ENCODE measurements at places on chromosomes 6 and 20.

DNA sequence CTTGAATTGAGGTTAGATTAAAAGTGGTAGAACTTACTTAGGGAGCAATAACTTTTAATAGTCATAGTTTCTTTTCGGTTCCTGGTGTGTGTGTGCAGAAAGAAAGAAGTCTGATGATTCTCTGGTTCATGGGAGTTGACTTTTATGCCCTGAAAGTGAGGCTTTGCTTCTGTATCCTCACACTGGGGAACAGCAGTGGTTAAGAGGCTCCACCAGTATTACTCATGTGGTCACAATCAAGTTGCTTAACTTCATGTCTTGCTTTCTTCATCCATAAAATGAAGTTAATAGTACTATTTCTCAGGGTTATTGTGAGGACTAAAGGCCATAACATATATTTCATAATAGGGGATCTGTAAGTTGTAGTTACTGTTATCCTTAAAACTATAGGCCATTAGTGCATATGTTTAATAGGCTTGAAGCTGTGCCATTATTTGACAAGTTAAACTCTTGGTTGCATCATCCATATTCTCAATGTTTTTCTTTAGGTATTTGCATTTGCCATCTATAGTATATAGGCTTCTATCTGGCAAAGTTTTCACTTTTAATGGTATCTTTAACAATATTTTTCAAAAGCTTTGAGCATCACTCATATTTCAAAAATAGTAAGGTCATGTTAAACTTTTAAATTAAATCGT lies 262.4 kb downstream of the PLCB1 start:
- no peak for DNase-seq

GRCh38 chr6:88725111-88725975 lies 238.1 kb downstream of the RNGTT start:
- no peak for DNase-seq

DNA sequence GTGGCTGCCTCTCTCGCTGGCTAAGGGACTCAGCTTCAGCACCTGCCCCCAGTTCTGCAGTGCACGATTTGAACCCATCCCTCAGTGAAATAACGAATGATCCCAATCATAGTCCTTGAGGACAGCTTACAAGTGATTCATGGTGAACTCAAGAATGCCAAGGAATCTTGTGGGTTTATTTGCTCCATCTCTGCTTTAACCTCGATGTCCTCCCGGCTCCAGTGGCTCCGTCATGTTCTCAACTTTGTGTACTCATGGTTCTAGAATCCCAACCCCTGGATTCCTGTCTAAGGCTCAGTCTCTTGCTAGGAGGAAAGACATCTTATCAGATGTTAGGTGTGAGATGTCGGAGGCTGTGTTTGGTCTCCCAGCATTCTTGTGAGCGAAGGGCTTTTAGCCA lies 29.0 kb upstream of the GTSF1L start:
- DNase-seq: no peak

DNA sequence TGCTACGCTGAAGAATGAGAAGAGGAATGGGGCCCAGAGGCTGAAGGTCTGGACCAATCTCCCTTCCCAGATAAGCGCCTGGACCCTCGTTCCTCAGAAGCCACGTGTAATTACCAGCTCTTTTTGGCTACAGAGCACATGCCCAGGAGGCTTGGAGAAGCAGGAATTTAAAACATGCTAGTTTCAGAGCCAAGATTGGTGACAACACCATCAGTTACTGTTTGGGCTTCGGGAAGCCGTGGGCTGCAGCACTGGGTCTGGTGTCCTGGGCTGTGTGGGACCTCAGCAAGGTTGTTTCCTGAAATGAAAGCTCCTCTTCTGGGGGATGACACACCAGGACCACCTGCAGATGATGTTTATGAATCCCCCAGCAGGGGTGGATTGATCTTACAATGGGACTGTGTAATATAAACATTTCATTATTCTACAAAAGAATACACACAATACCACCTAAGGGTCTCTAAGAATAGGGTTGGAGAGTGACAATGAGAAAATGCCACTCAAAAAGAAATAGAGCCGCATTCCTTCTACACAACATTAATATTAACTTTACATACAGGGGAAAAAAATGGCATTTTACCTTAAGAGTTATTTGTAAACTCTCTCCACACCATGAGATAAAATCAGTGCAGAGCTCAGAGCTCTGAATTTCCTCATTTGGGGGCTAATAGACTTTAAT lies 207.8 kb upstream of the FOXQ1 start:
- no peak for DNase-seq

DNA sequence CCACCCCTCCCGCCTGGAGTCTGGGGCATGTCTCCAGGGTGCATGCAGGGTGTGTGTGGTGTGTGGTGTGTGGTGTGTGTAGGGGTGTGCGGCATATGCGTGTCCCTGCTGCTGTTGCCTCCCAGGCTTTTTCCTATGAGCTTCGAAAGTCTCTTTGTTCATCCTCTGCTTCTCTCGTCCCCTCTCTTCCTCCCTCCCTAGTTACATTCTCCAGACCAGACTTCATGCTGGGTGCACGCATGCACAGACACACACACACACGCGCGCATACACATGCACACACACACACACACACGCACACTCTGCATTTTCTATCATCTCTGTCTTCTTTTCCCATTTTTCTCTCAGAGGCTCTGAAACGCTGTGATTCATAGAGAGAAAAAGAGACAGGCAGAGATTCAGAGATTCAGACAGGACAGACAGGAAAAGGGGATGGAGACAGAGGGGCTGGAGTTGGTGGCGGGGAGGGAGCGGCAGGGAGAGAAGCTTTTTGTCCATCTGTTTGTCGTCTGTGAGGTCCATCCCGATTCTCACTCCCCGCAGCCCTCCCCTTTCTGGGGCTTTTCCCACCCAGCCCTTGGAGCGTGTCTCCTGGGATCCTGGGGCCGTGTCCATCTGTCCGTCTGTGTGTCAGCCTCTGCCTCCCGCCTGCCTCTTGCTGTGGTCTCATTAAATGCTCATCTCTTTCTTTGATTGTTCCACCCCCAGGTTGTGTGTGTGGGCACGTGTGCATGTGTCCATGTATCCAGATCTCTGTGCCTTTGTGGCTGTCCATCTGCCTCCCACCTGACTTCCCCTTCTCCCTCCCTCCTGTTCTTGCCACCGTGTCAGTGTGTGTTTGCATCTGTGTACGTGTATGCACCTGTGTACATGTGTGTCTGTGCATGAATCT lies 62.6 kb downstream of the SRC start:
- DNase-seq: no peak
